ENCODE measurements at places on chromosomes 1 and 21.
A peak's percentile ranks its signal among the peaks of the same experiment; 100 is the strongest.

GRCh38 chr1:92192246-92192645, 25.5 kb upstream of the C1orf146 start:
- DNase-seq: no peak

GRCh38 chr1:6241107-6241886, 2.7 kb upstream of the HES3 start:
- no peak for DNase-seq

- DNase-seq: no peak
Observed at GRCh38 chr1:112927462-112927990, 28.5 kb downstream of the SLC16A1 start.

DNA sequence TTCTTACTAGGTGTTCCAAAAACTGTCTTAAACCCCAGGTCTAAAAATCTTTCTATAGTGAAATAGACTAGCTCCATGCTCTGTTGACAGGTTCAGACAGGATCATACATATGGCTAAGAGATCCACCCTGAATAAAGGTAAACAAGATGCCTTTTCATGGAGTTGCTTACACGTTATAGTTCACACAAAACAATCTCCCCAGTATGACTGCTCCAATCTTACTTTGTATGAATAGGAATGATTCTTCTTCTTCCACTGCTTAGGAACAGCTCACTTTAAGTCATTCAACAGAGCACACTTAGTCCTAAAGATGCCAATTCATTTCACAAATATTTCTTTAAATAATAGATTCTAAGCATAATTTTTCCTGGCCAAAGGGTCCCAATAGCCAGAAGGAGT, 16.0 kb downstream of the ELK4 start:
- DNase-seq: no peak

DNA sequence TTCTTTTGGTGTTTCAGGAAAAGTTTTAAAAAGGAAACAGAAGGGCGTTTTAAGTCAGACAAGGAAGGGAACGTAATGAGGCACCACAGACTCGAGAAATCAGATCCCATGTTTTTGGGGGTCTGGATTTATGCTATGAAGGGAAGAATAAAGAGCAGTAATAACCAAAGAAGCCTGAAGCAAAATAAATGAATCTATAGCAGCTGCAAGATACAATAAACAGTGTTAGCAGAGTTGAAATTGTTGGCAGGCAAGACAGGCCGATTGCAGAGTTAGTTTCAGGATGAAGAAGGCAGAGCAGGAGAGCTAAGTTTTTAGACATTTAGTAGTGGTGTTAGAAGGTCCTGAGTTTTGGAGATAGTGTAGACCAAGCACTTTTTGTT, 425 bp downstream of the DDR2 start:
- no peak for DNase-seq

- DNase-seq: no peak
Observed at GRCh38 chr1:109890115-109890953, 20.3 kb upstream of the CSF1 start.

- no peak for DNase-seq
Observed at GRCh38 chr1:170239445-170239844, 93.7 kb downstream of the NTMT2 start.

DNA sequence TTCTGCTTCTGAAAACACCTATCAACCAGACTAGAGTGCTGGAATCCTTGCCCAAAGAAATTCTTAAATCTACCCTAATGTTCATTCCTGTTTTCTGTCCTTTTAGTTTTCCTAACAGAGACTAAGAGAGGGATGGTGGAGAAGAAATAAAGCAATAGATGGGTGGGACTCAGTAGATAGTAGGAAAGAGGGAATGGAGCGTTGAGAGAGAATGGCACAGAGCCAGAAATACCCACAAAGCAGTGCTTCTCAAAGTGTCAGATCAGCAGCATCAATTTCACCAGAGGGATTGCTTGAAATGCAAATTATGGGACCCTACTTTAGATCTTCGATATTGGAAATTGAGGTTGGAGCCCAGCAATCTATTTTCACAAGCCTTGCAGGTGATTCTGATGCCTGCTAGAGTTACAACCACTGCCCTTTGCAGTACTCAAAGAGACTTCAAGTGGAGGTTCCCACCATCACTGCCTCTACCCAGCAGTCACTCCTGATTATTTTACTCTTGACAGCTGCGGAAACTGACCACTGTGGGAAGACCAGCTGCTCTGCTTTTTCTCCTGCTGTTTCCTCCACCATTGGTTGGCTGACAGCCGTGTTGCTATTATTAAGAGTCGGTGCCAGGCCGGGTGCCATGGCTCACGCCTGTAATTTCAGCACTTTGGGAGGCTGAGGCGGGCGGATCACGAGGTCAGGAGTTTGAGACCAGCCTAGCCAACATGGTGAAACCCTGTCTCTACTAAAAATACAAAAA, 11.4 kb upstream of the PRPF3 start:
- no peak for DNase-seq

GRCh38 chr1:88022516-88022915, 661.6 kb upstream of the PKN2 start:
- DNase-seq: no peak

DNA sequence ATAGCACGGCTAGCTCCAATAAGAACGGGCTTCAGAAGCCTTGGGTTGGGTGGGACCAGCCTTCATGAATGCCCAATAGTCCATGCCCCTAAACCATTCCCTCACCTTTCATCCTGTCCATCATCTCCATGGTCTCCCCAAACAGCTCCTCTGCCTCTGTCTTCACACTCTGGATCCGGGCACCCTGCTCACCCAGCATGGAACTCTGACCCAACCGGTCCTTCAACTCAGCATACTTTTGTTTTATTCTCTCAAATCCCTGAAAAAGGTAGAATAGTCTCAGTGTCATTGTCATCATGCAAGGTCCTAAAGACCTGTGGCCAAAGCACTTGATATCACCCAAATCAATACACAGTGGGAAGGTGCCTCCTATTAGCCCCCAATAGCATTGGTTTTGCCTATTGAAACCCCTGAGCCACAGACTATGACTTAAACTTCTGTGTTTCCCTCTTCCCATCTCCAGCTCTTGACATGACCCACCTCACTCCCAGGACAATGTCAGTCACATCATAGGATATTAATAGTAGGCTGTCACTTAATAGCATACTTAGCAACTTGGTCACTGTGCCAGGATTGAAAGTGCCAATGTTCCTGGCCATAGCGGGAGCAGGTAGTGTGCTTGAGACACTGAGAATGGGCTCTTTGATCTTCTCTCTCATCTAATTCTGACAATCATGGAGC, 33.0 kb downstream of the CAMK1G start:
- DNase-seq: no peak

GRCh38 chr1:22295856-22296255, 153.0 kb upstream of the WNT4 start:
- DNase-seq: no peak

DNA sequence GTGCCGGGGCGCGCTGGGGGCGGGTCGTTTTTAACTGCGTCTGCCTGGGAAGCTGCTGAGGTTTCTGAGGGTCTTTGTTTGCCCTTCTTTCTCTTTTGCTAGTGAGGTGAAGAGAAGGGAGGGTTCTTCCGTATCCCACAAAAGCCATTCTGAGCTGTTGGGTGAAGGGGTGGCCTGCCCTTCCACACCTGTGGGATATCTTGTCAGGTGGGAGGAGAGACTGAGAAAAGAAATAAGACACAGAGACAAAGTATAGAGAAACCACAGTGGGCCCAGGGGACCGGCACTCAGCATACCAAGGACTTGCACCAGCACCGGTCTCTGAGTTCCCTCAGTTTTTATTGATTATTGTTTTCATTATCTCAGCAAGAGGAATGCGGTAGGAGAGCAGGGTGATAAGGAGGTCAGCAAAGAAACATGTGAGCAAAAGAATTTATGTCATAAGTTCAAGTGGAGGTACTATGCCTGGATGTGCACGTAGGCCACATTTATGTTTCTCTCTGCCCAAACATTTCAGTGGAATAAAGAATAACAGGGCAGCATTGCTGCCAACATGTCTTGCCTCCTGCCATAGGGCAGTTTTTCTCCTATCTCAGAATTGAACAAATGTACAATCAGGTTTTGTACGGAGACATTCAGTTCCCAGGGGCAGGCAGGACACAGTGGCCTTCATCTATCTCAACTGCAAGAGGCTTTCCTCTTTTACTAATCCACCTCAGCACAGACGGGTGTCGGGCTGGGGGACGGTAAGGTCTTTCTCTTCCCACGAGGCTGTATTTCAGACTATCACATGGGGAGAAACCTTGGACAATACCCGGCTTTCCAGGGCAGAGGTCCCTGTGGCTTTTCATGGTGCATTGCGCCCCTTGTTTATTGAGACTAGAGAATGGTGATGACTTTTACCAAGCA, 972 bp downstream of the PGBD2 start:
- DNase-seq: no peak

DNA sequence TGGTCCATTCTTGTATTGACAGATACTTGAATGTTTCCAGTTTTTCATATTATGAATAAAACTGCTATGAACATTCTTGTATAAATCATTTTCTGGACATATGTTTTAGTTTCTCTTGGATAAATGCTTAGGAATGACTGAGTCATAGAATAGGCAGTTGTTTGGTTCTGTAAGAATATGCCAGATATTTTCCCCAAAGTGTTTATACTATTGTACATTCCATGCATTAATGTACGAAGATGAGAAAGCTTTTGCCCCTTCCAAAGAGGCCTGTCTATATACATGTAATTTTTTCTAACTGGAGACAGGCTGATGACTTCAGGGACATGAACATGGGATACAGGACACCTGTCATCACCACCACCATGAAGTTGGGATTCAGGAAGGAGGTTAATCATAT, 11.3 kb downstream of the NBPF3 start:
- DNase-seq: no peak

DNA sequence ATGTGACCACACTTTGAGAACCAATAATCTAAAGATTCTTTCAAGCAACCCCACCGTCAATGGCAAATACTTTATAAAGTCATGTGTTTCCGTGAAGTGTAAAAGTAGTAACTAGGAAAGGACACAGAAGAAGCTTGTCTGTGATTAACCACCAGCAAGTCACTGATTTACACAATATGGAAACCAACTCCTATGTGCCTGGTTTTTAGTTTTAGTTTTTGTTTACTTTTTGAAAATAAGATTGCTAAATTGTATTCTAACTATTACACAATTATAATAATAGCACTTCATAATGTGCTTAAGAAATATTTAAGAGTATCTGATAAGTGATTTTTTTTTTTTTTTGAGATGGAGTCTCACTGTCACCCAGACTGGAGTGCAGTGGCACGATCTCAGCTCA, 13.0 kb downstream of the FMO2 start:
- DNase-seq: no peak

DNA sequence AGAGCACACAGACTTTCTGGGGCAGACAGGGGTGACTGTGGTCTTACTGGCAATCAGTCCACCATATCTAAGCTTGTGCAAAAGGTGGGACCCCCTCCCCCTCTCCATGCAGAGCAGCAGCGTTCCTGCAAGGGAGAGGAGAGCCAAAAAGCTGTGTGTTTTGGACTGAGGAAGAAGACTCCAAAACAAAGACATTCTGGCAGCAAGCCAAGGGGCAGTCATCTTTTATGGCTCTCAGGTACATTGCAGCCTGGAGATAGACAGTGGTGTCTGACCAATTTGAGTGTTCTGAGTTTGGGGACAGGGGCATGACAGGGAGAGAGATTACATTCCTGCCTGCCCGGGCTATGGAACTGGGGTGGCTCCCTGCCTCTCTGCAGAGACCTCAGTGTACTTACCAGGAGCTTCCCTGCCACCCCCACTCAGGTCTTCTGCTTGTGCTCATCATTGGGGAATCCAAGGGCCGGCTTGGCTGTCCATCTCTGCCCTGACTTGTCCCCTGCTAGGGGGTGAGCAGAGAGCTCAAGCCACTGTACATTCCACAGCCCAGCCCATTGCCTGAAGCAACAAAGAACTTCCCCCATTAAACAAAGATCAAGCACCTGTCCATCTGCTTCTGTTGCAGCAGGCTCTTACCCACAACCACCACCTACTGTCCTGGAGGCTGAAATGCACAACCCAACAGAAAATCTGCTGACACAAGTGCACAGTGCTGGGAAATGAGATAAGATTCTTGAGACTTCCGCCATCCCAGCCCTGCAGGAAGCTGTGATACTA, 131.1 kb downstream of the EVI5 start:
- DNase-seq: no peak

DNA sequence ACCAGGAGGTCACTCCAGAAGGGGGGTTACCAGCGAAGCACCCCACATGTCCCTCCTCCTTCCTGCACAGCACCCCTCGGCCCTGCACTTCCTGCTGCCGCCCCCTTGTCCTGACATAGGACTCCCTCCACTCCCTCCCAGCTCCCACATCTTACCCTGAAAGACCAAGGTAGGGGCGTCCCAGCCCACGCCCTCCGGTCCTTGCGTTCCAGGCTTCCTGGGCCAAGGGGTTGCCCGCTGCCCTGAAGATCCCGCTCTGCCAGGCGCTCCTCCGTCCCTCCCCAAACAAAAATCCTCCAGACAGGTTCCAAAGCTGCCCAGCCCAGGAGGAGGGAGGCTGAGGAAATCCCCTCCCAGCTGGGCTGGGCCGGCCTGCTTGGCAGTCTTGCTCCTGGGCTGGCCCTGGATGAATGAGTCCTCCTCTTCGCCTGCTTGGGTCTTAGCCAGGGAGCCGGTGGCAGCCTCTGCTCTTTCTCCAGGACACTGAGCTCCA, at the start of gene RHBDL2:
RHBDL2 (minus strand) TSS at position 304 of the 493 bp plus-strand sequence. CDS start 22,618 bp downstream, outside the sequence.
- DNase-seq: peak; percentile 87

DNA sequence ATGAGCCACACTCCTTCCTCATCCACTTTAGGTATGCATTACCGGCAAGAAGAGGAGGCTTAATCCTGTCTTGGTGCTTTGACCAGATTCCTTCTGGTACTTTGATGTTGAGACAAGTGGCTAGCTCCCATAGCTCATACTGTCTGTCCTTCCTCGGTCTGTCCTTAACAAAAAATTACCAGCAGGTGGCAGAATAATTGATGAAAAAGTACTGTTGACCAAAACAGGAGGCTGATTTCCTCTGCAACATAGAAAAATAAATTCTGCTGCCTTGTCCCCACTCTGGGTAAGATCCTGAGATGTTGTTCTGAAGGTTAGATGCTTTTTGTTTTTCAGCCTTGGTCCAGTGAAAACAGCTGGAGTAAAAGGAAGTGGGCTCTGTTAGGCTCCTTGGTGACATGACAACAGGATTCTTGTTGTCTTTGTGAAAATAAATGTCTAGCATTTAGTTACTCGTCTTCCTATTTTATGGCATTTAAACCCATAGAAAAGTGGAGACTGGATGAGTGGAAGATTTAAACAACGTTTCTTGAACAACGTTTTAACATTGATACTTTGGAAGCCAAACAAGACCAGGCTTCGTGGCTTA, 11.2 kb upstream of the HJV start:
- DNase-seq: no peak

- no peak for DNase-seq
Observed at GRCh38 chr1:192852001-192852947, 43.4 kb downstream of the RGS2 start.

DNA sequence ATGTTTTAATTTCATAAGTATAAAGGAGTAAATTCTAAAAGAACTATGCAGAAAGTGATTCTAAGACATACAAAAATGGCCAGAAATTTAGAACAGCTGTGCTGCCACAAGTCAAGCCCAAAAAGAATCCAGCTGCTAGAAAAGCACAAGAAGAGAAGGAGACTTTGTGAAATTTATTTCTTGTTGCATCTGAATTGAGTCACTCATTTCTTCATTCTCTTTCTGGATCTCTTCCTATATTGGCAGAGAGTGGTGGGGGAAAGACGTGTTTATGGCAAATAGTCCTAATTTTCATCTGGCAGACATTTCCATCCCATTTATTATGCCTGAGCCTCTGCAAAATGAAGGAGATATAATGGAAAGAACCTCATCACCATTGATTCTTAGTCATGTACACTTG, 139.6 kb upstream of the CTTNBP2NL start:
- DNase-seq: no peak

Measured in PC-9 (cell line).